Fibroblast of skin of right biceps (primary cell): ENCODE measurements at places on chromosomes 6 and 20.

- no peak for DNase-seq
Measured at GRCh38 chr6:78925317-78925716, 58.0 kb downstream of the IRAK1BP1 start.

DNA sequence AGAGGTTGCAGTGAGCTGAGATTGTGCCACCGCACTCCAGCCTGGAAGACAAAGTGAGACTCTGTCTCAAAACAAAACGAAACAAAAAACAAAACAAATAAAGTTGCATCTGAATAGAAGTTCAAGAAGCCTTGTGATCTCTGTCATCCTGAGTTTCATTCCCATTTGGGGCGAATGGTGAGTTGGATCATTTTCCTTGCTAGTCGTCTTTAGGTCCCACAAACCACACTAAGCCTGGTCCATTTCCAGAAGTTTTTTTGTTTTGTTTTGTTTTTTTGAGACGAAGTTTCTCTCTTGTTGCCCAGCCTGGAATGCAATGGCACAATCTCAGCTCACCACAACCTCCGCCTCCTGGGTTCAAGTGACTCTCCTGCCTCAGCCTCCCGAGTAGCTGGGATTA lies 33.8 kb downstream of the ZNF217 start:
- no peak for DNase-seq

GRCh38 chr6:75419416-75419815 lies 74.2 kb downstream of the FILIP1 start:
- DNase-seq: no peak

GRCh38 chr20:32510120-32510600 lies 75.0 kb downstream of the NOL4L start:
- DNase-seq: no peak

DNA sequence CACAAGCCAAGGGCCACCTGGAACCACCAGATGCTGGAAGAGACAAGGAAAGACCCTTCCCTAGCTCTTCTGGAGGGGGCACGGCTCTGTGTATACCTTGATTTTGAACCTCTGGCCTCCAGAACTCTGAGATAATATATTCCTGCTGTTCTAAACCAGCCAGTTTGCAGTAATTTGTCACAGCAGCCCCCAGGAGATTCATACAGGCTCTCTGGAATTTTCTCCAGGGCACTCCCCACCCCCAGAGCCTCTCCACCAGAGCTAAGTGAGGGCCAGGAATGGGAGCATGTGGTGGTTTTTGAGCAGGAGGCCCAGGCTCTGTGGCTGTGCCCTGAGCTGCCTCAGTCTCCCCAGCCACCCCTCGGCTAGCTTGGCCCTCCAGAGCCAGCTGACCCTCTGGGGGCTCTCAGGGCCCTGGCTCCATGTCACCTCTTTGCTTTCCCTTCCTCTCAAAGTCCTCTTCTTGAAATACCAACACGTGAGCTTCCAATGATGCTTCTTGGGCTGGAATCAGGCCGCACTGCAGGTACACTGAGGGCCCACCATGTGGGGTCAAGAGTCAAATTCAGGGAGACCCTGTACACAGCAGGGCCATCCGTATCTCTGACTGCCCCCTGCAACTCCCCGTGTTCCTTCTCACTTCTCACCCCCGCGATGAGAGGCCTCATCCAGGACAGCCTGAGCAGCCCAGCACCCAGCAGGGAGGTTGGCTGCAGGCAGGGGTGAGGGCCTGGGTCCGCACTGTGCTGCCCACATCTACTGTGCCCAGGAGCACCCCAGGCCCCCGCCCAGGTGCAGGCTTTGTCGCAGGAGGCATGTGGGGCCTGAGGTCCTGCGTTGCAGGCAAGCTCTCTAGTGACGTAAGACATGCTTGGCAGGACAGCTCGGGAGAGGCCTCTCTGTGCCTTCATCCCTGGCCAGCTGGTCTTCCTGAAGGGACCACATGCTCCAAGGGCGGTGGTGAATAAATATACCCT lies 155.5 kb downstream of the ANKRD60 start:
- no peak for DNase-seq

DNA sequence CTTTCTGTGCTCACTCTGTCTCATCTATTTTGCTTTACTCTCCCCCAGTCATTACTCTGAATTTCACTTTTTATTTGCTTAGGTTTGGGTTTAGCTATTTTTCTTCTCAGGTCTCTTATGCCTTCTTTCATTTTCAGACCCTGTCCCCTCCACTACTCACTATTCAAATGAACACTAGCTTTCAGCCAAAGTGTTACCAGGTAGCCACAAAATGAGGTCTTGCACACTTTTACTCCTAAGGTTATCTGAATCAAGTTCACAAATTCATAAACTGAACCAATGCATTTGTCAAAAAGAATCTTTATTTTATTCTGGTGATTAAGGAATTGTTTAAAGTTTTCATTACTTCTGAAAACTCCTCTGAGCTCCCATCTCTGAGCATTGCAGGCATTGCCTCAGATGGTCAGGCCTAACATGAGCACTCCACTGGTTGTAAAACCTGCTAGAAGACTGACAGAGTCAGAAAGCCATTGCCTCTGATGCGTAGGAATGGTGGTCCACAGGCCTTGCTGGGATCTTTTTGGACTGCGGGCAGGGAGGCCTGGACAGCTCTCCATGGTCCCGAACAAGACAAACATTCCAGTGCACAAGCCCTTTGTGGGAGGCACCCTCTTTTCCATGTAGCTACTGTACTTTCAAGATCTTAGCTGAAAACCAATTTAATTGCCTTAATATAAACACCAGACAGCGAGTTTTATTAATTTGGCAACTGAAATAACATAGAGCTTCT lies 48.5 kb downstream of the FYN start:
- DNase-seq: no peak
